ENCODE measurements at places on chromosomes 13 and 19.

DNA sequence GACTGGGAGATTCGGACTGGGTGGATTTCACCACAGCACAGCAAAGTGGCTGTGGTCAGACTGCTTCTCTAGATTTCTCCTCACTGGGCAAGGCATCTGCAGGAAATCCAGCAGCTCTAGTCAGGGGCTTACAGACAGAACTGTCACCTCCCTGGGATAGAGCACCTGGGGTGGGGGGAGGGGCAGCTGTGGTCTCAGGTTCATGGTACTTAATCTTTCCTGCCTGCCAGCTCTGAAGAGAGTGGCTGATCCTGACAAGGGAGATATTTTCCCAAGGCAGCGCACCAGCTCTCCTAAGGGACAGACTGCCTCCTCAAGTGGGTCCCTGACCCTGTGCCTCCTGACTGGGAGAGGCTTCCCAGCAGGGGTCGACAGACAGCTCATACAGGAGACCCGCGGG lies 212.8 kb upstream of the KLF12 start:
- DNase-seq, result no peak

DNA sequence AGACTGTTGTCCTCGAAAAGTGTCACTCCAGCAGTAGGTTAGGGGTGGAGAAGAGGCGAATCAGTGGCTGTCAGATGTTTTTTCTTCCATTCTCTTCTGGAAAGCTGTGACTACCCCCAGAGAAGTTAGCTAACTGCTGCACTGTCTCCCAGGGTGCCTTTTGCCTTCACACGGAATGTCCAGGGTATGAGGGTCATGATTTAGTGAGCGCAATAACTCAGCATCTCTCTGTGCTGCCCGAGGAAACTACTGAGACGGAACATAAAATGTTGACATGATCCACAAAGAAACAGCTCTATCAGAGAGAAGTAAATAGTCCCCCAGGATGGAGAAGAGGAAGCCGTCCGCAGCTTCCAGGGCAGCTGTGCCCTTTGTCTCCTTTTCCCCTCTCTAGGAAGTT lies 254.0 kb upstream of the ARGLU1 start:
- no peak for DNase-seq

- DNase-seq, result no peak
Observed at GRCh38 chr19:13091400-13092157, 11.1 kb downstream of the LYL1 start.

DNA sequence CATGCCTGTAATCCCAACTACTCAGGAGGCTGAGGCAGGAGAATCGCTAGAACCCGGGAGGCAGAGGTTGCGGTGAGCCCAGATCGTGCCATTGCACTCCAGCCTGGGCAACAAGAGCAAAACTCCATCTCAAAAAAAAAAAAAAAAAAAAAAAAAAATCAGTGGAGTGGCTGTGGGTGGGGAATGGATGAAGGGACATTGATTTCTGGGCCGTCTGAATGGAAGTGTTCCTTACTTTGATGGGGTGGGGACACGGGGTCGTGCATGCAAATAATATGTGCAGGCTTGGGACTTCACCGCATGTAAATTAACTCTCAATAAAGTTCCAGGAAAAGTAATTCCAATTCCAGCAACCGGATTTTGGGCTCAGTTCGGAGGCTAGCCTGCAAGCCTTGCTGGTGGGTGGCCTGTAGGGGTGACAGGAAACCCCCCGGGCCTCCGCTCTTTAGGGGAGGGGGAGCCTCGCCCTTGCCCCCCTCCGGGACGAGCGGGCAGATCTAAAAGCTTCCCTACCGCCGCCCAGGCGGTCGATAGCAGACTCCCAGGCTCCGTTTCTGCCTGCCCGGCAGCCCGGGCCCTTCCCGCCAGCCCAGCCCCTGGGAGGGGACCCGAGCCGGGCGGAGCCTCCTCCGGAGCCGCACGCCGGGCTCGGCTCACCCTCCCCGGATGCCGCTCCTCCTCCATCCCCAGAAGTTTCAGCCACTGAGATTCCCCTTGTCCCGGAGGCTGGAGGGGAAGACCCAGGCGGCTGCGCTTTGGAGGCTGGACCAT lies 48.0 kb upstream of the ADGRE5 start:
- DNase-seq, result no peak

- DNase-seq, result no peak
Observed at GRCh38 chr13:48214519-48215121, 18.4 kb upstream of the ITM2B start.

DNA sequence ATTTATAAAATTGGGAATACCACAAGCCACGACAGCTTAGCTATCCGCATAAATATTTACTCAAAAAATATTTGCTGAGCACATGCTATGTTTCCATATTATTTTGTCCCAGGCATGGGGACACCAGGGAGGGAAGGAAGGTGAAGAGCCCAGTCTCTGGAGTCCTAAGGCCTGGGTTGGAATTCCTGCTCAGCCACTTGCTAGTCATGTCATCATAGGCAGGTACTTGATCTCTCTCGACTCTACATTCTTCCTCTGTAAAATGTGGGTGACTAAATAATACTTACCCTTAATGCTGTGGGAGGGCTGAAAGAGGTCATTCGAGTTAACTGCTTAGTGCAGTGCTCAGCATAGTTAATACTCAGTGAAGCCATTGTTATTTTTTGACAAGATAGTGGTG lies 4.3 kb upstream of the RNASEH2B start:
- DNase-seq, result no peak

GRCh38 chr19:42634409-42635232 lies 39.9 kb upstream of the CEACAM8 start:
- DNase-seq, result no peak

DNA sequence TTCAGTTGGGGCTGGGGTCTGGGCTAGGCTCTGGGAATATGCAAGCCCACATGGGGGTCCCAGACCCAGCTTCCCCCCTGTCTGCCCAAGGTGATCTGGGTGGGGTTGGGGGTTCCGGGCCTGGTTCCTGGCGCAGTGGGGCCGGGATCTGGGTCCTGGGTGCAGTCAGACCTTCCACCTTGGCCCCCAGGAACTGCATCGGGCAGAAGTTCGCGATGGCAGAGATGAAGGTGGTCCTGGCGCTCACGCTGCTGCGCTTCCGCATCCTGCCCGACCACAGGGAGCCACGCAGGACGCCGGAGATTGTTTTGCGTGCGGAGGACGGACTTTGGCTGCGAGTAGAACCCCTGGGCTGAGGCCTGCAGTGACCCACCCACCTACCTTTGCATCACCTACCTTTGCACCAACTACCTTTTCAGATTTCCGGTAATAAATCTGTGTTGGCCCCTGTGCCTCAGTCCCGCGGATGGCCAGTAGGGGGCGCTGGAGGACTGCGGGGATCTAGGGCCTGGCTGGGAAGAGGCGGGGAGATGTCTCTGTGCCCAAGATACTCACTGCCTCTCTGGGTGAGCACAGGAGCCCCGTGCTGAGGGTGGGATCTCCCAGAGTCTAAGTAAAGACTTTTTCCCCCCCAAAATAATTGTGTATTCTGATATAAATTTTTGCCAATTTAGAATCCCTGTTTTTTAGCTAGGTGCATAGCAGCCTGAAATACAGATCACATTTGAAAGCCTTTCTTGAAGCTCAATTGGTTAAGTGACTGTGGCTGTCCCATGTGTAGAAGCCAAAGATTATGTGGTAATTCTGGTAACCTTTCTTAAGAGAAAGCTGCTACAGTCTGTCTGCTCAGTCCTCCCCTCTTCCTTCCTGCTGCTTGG lies 11.5 kb upstream of the CYP4F3 start:
- no peak for DNase-seq

- no peak for DNase-seq
Observed at GRCh38 chr13:73230716-73231115, 171.9 kb downstream of the KLF5 start.

GRCh38 chr13:46598140-46598819 lies 45.3 kb downstream of the LRCH1 start:
- no peak for DNase-seq

DNA sequence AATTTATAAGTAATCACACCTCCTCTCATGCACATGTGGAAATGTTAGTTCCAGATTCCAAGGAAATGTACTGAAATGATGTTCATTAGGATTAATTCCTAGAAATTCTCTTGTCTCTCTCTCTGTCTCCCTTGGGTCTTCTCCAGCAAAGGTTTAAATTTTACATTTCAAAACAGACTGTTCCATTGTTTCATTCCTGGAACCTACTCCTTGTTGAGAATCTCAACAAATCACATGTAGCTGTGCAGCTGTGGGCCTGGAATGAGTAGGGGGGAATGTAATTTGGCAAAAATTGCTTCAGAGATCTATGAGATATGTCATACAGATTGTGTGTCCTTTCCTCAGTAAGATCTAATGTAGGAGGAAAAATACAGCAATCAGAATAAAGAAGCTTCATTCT lies 46.2 kb upstream of the RFXAP start:
- no peak for DNase-seq

GRCh38 chr19:52691215-52691610 lies 43.6 kb downstream of the ZNF611 start:
- DNase-seq, result no peak
